ENCODE measurements at places on chromosomes 7 and 10.

- no peak for DNase-seq
These were observed 58.3 kb upstream of the GJD4 start for GRCh38 chr10:35546824-35547225.

GRCh38 chr7:53218730-53219504 is 183.5 kb downstream of the POM121L12 start:
- DNase-seq = no peak

GRCh38 chr7:463817-464453 is 55.7 kb downstream of the PDGFA start:
- no peak for DNase-seq

DNA sequence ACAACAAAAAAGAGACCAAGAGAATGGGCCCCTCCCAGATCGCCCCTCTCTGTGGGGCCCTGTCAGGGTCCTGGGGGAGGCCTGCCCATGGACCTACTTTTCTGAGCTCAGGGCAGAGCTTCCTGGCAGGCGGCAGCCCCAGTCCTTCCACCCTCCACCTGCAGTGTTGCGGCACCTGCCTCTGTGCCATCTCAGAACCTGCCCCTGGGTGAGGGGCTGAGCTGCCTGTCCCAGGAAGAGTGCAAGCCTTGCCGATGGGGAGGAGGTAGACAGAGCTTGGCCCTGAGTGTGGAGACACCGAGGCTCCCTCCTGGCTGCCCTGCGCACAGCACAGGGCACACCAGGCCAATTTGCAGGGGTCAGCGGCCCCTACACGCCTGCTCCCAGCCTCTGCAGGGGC is 67.5 kb downstream of the UNCX start:
- DNase-seq = no peak

GRCh38 chr7:39605087-39605486 is 18.3 kb upstream of the RALA start:
- DNase-seq = no peak

- DNase-seq = no peak
These were observed 227.0 kb downstream of the RPS24 start for GRCh38 chr10:78260680-78261079.

GRCh38 chr10:101071885-101072433 is 10.2 kb downstream of the KAZALD1 start:
- DNase-seq = no peak

GRCh38 chr7:30842542-30843451 is 68.9 kb upstream of the AQP1 start:
- no peak for DNase-seq

DNA sequence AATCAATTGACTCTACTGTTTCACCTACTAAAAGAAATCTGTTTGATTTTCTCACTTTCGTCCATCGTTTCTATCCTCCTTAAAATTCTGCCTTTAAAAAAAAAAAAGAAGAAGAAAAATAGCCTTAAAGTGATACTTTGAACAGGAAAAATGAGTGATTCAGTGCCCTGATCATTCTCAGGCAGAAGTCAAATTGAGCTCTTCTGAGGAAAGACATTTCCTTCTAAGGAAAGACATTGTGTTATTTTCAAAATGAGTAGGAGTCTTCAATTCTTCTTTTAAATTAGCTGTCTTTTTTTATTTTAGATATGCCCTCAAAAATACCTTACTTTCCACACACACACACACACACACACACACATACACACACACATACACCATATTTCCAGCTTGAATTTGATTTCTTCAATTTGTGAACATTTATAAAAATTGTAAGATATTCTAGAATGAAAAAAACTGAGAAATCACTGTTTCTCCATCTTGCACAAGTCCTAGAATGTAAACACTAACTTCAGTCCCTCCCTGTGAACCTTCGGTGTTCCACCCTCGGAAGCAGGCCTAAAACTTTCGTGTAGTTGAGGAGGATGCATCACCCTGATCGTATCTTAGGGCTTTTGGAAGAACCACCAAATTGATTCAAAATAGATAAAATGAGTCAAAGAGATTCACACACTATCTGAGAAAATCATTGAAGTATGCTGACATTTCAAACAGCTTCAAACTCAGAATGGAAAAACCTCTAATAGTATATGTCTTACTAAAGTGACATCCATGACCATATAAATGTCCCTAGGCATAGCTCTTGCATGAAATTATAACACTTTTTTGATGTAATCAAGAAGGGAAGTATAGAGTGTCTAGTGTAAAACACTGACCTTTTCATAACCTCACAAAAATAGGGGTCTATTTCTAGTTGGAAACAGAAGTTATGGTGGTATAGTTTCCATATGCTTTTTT is 270.8 kb downstream of the GATA3 start:
- no peak for DNase-seq

GRCh38 chr10:60406182-60406581 is 16.5 kb upstream of the ANK3 start:
- DNase-seq = peak; percentile 33

DNA sequence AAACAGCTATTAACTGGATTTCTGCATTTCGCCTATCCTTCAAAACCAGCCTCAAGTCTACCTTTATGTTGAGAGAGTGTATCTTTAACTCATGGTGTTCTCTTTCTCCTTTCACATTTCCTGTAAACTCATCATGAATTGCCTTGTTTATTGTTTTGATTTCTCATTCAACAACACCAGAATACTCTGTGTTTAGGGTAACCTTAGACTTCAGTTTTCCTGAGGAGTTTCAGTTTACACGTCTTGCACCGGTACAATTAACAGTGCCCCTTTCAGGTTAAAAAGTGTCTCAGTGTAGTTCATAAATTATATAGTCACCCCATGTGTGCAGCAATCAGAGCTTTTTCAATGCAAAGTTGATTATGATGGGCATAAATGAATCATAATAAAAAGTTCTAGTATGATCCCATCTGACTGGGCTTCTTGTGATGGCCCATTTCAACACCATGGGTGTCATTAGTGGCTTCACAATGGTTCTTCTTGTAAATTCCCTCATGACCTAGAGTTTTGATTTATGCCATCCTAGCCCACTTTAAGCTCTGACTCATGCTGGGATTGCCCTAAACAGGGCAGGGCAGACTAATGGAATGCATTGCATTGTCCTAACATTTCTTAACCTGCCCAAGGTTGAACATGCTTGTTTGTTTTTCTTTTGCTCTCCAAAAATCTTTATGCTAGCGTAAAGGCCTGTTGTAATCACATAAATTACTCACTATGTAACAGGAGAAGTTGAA is 22.0 kb downstream of the ITGB8 start:
- DNase-seq = no peak

DNA sequence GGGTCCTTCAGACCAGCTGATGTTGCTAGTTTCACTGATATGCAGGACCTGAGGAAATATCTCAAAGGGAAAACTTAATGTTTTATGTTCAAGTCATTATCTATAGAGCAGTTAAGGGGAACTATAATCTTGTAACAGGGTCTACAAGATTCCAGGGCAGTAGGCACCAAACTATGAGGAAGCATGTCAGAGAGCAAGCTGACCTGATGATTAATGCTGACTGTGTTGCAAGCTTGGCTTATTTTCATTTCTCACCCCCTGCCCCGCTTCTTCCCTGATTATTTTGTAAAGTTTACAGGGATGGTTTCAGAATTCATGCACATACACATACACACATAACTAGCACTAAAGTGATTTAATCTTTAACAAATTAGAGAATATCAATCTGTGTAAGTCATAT is 84.3 kb upstream of the CACNA2D1 start:
- no peak for DNase-seq

DNA sequence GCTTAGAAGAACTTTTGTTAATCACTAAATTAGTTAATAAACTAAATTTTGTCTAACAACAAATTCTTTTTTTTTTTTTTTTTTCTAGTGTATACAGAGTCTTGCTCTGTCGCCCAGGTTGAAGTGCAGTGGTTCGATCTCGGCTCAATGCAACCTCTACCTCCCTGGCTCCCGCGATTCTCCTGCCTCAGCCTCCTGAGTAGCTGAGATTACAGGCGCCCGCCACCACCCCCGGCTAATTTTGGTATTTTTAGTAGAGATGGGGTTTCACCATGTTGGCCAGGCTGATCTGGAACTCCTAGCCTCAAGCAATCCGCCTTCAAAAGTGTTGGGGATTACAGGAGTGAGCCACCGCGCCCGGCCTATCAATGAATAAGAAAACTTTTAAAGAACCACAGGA is 1.1 kb upstream of the IQUB start:
- DNase-seq = no peak

- DNase-seq = no peak
These were observed 41.1 kb upstream of the GTF2IRD1 start for GRCh38 chr7:74412603-74413002.

- no peak for DNase-seq
These were observed at the start of gene SMARCD3 for GRCh38 chr7:151248346-151249033. SMARCD3 (minus strand) TSS chr7:151248694; CDS start chr7:151248562, 132 bp downstream.

- no peak for DNase-seq
These were observed 272.7 kb downstream of the RPS24 start for GRCh38 chr10:78306358-78306757.

- DNase-seq = no peak
These were observed 30.3 kb downstream of the SKIDA1 start for GRCh38 chr10:21495002-21495751.

DNA sequence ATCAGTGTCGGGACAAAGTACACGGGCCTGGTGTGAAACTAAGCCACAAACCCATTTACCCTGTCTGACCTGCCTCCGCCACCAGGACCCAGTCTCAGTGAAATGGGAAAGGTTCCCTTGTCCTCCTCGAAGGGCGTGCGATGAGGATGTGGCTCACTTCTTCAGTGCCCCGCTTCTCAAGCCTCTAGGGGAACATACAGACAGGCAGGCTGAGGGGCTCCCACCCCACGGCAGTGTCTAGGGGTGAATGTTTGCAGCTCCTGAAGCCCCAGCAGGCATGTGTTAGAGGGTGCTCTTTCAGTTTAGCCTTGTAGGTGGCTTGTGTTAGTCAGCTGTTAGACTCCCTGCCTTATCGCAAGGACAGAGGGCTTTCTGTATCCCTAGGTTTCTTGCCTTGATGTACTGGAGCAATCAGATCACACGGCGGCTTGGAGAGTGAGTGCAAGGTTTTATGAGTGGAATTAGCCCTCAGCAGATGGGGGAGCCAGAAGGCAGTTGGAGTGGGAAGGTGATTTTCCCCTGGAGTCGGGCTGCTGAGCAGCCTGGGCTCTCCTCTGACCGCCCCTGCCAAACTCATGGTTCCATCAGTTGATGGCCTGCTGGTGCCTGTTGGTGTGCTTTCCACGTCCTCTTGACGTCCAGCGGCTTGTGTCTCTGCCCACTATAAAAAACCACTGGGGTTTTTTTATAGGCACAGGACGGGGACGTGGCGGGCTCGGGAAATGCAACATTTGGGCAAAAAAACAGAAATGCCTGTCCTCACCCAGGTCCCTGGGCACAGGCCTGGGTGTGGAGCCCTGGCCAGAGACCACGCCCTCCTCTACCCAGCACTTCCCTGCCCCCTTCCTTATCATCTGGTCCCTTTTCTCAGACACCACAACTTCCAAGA is 759 bp downstream of the NUDT1 start:
- peak; percentile 53 for DNase-seq

GRCh38 chr10:122663516-122664130 is 36.0 kb downstream of the C10orf120 start:
- no peak for DNase-seq

DNA sequence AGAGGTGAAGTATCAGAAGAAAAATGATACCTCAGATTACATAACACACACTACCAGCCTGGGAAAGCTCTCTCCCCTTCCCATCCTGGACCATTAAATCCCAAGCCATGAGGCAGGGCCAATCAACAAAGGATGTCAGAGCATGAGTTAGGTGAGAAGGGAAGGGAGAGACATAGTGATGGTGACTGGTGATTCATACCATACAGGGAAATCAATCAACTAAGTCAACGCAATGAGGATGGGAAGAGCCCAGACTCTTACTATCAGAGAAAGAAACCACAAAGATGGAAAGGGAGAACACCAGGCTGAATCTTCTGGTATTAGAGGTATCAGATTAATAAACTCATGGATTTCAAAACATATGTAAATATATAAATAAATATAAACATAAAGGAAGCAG is 185.4 kb downstream of the KMT2E start:
- no peak for DNase-seq

GRCh38 chr7:29921404-29922010 is 68.1 kb downstream of the SCRN1 start:
- DNase-seq = peak; percentile 74

DNA sequence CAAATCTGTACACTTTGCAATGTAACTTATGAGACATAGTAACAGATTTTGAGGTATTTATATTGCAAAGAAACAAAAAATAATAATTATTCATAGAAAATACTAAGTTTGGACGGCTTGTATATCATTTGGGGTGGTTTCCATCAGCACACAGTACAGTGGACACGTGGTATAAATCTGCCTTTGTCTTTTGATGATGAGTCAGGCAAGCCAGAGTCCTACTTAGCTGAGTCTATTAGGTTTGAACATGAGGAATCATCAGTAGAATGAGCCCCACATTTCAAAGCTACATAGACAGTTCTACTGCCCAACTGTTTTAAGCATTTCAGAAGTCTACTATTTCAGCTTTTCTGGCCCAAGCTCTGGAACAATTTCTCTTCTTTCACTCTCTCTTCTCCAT is 803.2 kb downstream of the PHTF2 start:
- DNase-seq = no peak

DNA sequence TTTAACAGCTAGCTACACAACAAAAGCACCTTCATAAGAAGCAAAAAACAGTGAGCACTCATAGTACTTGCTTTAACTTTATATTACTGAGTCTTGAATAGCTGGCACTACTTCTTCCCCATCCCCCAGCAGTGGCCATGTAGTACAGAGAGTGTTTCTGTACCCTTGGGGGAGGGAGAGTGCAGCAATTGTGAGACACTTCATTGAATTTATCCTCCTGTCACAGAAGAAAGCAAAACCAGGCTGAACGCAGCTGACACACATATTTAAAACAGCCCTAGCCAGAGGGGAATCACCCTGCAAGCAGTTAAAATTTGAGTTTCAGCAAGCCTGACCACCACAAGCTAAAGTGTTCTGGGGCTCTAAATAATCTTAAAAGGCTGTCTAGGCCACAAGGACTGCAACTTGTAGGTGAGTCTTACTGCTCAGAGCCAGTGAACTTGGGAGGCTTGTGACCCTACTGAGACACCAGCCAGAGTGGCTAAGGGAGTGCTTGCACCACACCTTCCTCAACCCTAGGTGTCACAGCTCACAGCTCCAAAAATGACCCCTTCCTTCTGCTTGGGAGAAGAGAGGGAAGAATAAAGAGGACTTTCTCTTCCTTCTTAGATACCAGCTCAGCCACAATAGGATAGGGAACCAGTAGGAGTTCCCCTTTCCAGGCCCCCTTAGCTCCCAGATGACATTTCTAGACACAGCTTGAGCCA is 97.7 kb upstream of the MEOX2 start:
- no peak for DNase-seq

DNA sequence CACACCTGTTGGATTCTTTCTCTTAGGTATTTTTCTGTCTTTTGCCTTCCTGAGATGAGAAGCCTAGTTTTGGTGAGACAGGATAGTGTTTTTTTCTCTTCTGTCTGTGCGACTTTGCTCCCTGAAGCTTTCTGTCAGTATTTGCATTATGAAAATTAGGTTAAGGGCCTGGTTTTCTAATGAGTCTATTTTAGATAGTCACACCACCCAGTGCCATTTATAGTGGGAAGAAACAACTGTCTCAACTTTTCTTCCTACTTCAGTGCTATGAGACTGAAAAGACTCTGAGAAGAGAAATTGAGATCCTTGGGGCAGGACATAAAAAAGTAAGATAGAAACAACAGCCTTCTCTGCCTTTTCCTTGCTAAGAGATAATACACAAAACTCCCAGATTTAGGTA is 53.6 kb downstream of the MINPP1 start:
- DNase-seq = no peak

GRCh38 chr7:41046776-41047175 is 656.1 kb downstream of the INHBA start:
- no peak for DNase-seq
